ENCODE measurements at places on chromosomes 1 and 21.

GRCh38 chr1:39649636-39650185 lies 10.3 kb upstream of the HEYL start:
- DNase-seq: no peak

DNA sequence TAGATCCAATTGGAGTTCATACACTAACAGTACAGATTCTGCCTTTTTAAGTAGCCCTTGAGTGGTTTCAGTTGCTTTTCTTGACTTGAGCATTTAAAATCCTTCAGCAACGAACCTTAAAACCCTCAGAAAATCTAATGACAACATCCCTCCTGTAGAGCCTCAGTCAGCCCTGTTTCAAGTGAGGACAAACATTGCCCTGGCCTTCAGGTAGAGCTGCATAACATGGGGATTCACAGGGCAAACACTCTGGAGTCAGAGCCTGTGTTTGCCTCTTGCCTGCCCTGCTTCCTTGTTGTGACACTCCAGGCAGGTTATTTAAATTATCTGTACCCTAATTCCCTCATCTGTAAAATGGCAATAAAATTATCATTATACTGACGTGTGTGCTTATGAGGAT lies 96.1 kb upstream of the KCNA3 start:
- DNase-seq: no peak

GRCh38 chr1:24911651-24912155 lies 18.4 kb downstream of the RUNX3 start:
- no peak for DNase-seq

DNA sequence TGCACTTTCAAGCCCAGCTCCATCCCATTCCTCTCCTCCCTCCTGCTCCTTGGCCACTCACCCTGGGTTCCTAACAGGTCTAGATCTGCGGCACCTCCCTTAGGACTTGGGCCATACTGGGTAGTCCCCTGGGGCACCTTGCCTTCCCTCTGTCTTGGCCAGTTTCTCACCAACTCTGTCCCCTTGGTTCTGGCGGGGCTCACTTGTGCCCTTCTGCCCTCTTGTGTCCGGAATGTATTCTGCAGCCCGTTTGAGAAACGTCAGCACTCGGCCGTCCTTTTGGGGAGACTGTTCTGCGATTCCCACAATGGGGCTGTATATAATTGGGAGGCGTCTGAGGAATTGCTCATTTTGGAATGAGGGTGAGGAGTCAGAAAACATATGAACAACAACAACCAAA lies 162.4 kb downstream of the ZSCAN20 start:
- DNase-seq: no peak

DNA sequence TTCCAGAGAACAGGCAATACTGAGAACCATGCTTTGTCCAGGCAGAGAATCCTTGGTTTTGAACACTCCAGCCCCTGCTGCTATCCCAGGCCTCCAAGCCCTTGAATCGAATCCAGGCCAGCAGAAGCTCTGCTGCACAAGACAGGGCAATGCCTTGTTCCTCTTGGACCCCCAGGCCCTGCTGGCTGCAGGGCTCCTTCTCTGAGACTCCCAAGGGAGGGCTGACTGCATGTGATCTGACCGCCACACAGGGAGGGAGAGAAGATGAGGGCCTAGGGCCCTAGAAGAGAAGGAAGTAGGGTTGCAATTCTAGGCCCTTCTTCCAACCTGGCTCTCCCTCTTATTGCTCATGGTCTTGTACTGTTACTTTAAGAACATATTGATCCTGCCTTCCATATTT lies 160.6 kb upstream of the EDN2 start:
- DNase-seq: no peak

DNA sequence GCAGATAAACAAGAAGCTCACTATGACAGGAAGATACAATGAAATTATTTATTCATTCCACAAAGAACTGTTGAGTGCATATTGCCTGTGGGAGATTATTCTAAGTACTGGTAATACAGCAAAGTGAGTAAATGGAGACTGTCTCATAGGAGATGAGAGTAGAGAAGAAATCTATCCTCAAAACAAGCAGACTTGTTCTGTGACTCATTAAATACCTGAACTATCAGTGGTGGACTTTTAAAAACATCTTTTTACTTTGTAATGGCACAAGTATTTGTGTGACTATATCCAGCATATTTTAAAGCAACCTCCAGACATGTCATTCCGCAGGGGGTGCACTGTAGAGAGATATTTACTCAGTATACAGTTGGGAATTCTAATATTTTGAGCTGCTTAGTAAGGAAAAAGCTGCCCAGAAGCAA lies 259.2 kb downstream of the FMN2 start:
- DNase-seq: no peak

DNA sequence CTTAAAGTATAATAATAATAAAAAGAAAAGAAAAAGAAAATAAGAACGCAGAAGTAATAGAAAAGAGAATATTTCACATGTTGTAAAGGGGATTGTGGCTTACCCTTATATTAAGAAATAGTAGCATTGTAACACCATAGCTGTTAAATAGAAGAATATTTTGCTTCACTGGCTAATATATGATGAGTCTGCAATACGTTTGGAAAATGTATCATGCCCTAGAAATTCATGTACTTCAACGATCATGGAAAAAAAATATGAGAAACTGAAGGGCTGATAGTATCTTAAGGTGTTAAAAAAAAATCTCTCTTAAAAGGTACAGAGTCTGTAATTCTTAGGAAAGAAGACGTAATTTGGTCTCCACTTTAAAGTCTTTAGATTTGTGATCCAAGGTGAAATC lies 1390.5 kb upstream of the ADGRL2 start:
- DNase-seq: no peak

DNA sequence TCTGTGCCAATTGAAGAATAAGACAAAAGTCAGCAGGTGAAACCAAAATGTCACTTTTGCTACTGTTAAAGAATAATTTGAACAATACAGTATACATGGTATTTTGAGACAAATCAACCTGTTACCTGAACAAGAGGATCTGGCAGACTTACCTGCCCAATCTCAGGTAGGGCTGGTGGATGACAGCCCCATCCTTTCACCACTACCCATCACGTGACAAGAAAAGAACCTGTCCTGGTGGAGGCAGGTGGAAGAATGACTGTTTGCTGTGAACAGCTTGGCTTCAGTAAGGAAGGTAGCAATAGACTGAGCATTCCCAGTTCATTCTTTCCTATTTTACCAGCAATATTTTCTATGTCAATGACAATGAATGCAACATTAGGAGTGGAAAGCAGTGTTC lies 349.6 kb downstream of the GPATCH2 start:
- DNase-seq: no peak

GRCh38 chr1:202998836-202999750 lies 8.1 kb upstream of the TMEM183A start:
- DNase-seq: peak; percentile 63

DNA sequence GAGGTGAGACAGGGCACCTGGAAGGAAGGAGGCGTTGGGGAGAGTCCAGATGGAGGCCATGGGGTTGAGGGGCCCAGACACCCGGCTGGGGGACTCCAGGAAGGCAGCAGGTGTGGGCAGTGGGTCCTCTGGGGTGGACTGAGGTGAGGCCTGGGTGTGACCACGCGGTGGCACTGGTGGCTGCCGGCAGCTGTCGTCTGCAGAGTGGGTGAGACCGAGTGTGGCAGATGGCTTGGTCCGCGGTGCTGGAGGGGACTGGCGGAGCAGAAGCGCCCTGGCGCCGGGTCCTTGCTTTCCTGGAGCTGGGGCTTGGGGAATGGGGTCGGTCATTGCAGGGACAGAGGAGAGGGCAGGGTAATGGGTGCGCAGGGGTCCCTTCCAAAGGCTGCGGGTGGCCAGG lies 12.5 kb downstream of the AGRN start:
- DNase-seq: no peak

- DNase-seq: no peak
Observed at GRCh38 chr21:29639366-29640079, 300.3 kb downstream of the GRIK1 start.

DNA sequence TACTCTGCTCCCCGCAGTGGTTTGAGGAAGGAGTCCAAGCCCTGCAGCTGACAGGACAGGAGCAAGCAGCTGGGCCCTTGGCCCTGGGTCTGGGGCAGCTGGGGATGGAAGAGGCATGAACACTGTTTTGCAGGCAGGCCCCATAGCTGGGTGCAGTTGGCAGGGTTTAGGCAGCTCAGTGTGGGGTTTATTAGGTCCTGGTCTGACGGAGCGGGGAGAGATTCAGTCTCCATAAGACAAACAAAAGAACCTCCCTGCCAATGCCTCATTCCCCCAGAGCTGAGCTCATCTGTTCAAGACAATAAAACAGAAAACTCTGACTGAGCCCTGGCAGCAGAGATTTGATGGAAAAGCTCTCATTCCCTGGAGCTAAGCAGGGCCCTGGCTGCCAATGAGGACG lies 37.3 kb downstream of the OLFML2B start:
- DNase-seq: no peak

DNA sequence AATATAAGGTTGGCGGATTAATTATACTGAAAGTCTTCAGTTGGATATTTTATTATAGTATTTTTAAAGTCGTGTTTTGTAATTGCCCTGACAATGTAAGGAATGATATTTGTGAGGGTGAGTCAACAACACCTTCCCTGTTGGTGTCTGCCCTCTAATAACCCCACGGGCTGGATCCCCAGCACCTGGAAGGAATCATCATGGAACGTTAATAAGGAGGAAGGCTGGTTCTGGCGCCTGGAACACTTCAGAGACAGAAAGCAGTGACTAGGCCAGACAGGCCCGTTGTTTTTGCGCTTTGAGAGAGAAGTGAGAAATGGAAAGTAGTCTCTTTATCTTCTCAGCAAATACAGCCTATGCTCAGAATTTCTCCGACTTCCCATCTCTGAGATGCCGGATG lies 31.6 kb downstream of the TEX35 start:
- no peak for DNase-seq

DNA sequence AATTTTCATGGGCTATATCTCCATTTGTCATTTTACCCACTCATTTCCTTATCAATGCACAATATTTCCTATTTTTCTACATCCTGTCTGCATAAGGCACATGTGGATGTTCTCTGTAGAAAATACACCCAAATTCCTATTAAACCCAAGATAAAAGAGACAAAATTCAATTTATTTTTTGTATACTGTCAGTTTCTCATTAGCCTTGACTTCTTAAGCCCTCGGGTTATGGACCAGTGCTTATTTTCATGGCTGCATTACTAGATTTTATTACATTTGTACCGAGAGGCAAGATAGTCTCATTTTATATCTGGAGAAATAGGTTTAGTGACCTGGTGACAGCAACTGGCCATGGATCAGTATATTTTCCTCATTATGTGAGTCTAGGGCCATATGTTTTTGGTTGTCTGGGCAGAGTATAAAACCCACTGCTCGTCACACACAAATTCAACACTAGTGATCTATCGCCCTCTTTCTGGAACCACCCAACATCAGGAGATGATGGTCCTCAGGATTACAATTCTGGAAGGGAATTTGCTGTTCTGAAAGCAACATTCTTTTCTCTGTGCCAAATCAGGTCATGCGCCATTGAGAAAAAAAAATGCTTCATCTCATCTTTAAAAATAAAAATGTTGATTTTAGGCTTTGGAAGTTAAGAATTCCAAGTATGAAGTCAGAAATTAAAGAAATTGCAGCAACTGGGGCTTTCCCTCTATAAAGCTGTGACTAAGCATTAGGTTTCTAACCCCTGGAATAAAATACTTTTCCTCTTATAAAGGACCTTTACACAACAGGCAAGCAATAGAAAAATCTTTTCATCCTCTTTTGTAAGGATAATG lies 81.4 kb downstream of the ASTN1 start:
- no peak for DNase-seq

DNA sequence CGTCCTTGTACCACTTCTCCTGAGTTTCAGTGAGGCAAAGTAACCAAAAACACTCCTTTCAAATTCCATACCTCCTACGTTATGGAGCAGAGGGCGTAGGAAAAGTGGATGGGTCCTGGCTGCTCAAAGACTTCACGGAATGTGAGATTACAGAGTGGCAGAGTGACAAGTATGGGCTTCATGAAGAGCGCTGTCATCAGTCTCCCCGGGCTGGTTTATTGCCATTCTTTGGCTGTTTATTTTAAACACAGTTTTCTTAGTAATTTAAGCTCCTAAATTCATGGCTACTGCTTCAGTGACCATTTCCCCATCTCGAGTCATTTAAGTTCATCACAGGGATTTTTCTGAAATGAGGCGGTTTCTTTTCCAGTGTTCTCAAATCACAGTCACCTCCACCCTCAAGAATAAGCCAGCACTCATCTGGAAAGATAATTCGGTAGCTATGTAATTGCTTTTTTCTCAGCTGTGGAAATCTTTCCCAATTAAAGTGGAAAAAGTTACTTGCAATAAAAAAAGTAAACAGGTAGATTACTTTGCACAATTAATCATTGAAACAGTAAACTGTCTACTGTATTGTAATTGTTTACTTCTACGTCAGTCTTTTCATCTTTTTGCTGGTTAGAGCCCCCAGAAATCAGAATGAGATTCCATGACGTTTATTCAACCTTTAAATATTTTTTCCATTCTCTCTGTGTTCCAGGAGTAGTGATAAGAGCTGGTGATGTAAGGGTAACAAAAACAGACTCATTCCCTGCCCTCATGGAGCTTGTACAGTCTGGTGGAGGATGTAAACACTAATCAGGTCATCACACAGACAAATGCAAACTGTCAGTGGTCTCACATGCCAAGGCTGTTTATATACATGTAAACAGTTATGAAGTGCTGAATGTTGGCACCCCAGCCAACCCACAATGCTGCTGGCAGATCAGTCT lies 3.0 kb upstream of the SMYD2 start:
- DNase-seq: no peak

GRCh38 chr21:45769294-45769693 lies 125.8 kb downstream of the PCBP3 start:
- DNase-seq: no peak

DNA sequence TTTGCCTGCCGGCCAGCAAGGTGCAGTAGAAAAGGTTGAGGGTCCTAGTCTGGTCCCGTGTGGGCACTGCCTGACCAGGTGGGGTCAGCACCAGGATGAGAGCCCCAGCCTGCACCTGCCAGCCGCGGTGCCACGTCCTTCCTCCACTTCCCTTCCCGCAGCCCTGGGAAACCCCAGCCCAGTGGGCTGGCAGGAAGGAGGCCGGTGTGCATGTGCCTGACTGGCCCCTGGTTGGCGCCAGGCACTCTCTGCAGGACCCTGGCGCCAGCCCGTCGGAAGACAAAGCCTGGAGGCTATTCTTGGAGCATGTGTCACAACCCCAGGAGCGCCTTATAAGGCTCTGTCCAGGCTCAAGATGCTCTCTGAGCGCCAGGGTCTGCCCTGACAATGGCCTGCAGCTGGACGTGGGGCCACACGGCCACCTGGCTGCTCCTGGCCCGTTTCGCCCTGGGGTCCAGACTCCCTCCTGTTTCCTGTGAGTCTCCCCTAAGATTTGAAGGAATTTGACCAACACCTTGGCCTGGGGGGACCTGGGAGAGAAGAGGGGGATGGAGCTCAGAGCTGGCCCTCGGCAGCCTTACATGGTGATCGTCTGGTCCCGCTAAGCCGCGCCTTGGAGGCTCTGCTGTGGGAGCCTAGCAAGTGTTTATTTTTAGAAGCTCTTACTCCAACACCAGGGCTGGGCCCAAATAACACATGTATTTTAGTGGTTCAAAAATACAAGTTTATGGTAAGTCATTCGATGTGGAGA lies 31.9 kb upstream of the POFUT2 start:
- DNase-seq: no peak

DNA sequence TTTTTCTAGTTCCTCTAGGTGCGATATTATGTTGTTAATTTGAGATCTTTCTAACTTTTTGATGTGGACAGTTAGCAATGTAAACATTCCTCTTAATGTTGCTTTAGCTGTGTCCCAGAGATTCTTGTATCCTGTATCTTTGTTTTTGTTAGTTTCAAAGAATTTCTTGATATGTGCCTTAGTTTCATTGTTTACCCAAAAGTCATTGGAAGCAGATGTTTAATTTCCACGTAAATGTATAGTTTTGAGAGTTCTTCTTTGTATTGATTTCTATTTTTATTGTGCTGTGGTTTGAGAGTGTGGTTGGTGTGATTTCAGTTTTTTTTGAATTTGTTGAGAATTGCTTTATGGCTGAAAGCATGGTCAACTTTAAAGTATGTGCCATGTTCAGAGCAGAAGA lies 319.4 kb downstream of the PTBP2 start:
- no peak for DNase-seq
